Common myeloid progenitor, CD34-positive (primary cell): ENCODE measurements at places on chromosomes 3 and 15.

DNA sequence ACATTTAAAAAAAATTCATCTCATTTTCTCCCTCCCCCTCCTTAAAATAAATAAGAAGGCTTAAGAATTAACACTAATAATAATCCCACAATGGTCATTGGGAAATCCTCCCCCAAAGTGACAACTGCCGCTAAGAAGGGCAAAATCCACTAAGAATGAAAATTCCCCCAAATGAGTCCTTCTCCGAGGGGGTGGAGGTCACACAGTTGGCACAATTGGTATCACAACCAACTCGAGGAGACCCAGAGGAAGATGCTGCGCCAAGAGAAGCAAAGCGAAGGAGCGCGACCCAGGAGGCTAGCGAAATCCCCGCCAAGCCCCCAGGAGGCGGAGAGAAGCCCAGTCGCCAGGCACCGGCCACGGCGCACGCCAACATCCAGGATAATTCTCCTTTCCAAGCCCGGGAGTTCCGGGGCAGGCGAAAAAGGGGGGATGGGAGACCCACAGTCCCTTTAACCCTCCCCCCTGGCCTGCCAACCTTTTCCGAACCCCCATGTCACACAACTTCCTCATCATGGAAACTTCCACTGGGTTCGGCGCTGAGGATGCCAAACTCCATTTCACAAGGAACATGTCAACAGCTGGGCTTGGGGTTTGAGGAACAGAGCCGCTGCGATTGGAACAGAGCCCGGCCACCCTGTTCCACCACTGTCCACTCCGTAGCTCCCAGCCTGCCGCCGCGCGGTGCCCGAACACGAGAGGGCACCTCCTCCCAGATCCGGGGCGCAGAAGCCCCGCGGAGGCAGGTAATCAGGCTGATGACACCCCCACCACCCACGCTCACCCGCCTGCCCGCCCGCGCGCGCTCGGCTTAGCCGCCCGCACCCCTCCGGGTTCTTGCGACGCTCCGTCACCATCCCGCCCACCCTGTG, 668 bp downstream of the THRB start:
- peak; percentile 87 for DNase-seq

- peak; percentile 69 for DNase-seq
These were observed 1.7 kb downstream of the HYAL2 start for GRCh38 chr3:50320853-50321335.

GRCh38 chr3:191355406-191355805, 25.1 kb upstream of the UTS2B start:
- no peak for DNase-seq

GRCh38 chr3:111547631-111548030, 5.6 kb downstream of the CD96 start:
- peak; percentile 92 for DNase-seq

DNA sequence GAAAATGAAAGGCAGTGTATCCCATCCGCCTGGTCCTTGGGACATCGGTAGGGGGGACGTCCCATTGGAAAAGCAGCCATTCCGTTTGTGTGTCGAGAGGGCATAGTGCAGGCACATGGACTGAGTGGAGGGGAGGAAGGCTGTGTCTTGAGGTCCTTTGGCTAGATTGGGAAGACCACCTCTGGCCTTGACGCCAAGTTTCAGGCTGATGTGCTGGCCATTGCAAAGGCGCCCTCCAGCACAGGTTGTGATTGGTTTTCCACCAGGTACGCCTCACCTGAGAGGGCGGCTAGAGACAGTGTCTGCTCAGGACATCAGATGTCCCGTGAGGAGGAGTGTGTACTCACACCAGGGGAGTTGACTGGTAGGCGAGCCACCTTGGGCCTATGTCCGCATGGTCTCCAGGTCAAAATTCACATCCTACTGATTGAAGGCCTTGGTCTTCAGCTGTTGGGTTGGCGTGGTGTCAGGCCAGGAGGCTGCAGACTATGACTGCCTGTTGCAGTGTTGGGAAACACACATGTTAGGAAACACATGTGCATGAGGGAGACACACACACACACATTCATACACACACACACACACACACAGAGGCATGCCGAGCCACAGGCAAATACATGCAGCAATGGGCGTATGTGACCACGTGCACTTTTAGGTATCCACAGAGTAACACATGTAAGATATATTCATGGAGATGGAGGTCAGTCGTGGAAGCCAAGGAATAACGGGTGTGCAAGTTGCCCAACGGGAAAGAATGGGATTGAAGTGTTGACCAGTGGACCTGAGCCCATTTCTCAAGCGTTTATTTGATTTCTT, 98.4 kb downstream of the SNRPN start:
- no peak for DNase-seq

- peak; percentile 21 for DNase-seq
These were observed 253.2 kb upstream of the LRTM1 start for GRCh38 chr3:55180936-55181535.

DNA sequence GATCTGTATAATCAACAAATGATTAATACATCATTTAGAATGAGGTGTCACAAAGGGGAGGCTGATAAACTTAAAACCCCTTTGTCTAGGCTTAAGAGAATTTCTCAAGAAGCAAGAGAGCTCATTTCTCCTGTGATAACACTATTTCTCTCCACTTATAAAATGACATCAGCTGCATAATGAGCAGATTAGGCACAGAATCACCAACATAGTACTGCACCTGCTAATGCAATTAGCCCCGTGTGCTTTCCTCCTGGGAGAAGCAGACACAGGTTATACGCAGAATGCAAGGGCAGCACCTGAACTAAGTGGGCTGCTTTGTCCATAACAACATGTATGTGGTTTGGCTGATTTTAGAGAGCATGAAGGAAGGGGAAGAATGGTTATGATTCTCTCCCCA, 515.3 kb upstream of the CFAP20DC start:
- DNase-seq: no peak

DNA sequence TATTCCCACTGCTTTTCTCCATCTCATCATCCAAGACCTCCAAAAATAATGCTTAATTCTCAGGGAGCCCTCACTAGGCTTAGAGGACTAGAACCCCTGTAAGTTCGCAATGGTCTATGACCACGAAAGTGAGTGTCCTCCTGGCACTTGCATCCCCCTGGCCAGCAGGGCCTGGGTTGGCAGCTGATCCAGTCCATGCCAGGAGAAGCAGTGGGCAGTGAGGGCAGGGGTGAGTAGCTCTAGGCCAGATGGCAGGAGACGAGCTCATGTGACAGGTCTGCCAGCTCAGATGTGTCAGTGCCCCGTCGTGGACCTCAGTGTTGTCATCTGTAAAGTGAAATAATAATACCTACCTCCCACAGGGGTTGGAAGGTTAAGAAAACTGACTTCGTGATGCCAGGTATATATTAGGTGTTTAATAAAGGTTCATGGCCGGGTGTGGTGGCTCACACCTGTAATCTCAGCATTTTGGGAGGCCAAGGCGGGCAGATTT, 11.1 kb downstream of the GP5 start:
- no peak for DNase-seq

- DNase-seq: peak; percentile 15
These were observed 158.0 kb downstream of the RAB11A start for GRCh38 chr15:66027268-66027805.

- DNase-seq: no peak
These were observed 30.4 kb downstream of the VGLL3 start for GRCh38 chr3:86960550-86960949.

- DNase-seq: no peak
These were observed 101.7 kb upstream of the TPM1 start for GRCh38 chr15:62940755-62941361.

DNA sequence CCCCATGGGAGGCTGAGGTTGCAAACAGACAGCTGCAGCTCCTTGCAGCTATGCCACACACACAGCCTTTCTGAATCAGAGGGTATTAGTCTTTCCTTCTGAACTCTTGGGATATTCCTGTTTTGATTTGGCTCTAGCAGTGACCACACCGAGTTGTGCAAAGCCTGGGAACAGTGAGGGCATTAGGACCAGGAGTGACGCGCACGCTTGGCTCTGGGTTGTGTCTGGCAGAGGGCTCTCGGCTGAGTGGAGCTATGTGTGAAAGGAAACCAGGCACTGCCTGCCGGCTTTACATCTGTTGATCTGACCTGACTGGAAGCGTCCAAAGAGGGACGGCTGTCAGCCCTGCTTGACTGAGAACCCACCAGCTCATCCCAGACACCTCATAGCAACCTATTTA, at the start of gene GALNT15:
Gene GALNT15 (plus strand): TSS at position 292 of the 400 bp plus-strand sequence. CDS start 472 bp downstream, outside the sequence.
- peak; percentile 10 for DNase-seq

DNA sequence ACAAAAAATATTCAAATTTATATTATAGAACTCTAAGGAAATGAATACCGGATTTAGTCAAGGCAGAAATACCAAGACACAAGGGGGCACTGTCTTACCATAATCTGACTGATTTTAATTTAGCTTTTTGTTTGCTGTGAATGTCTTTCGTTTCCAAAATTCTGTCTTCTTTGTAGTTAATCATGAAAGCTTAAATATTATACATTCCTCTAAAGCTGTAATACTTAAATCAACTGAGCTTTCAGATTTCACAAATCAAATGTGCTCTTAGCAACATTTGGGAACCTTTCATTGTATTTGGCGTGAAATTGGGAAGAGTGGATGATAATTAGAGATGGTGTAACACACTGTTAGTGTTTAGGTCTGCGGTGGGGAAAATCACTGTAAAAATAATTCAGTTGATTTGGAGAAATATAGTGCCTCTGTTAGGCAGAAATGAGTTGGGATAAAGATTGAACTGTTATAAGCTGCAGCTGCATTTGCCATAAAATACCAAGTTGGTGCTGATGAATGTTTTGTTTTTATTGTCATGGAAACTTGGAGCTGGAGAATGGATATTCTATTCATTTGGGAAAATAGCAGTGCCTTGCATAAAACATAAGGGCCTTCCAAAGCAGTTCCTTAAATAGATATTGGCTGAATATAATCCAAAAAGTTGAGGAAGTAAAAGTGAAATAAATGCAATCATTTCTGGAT, 228.2 kb downstream of the TCF12 start:
- DNase-seq: peak; percentile 81

GRCh38 chr15:90957031-90957790, 2.5 kb downstream of the RCCD1 start:
- no peak for DNase-seq

- DNase-seq: no peak
These were observed 55.6 kb upstream of the DLG1 start for GRCh38 chr3:197353867-197354567.

DNA sequence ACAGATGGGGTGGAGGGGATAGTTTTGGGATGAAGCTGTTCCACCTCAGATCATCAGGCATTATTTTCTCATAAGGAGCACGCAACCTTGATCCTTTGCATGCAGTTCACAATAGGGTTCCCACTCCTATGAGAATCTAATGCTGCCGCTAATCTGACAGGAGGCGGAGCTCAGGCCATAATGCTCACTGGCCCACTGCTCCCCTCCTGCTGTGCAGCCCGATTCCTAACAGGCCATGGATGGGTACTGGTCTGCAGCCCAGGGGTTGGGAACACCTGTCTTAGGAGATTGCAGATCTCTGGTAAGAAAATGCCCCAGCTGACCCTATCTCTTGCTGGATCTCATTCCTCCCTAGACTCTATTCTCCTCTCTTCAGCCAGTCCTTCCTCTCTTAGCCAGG, 6.8 kb downstream of the CSTA start:
- DNase-seq: no peak

GRCh38 chr15:80645494-80646065, 49.5 kb upstream of the ABHD17C start:
- peak; percentile 38 for DNase-seq

DNA sequence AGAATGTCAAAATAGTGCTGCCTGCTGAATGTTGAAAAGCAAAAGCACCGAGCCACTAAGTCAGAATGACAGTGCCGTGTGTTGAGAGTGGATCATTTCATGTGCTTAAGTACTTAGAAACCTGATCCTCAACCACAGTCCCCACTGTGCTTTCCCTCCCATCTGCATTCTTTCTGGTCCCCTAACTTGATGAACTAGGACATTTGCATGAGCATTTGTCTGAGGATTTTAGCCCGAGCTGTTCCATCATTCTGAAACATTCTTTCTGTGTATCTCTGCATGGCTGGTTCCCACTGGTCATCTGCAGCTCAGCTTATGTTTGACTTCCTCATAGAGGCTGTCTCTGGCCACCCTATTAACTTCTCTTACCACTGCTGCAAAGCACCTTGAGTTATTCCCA, 42.0 kb downstream of the SST start:
- DNase-seq: no peak

GRCh38 chr3:41158947-41159346, 40.4 kb upstream of the CTNNB1 start:
- DNase-seq: peak; percentile 4

DNA sequence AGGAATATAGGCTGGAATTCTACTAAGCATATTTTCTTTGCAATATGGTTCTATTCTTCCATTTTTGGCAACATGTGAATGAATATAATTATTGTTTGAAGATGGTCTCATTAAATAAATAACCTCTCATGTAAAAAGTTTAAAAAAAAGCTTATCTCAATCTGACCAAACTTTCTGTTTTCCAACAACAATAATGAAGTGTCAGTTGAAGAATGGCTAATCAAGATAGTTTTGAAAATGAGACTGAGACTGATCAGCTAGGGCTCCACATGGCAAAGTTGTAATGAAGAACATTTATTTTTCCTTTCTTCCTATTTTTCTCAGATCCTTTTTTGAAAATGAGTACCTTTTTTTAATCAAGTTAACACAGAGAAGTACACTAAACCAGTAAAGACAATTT, 117.4 kb downstream of the GALK2 start:
- no peak for DNase-seq

- DNase-seq: no peak
These were observed 132.3 kb downstream of the FAM43A start for GRCh38 chr3:194817936-194818335.

- no peak for DNase-seq
These were observed 45.4 kb upstream of the TSC22D2 start for GRCh38 chr3:150362515-150363302.

DNA sequence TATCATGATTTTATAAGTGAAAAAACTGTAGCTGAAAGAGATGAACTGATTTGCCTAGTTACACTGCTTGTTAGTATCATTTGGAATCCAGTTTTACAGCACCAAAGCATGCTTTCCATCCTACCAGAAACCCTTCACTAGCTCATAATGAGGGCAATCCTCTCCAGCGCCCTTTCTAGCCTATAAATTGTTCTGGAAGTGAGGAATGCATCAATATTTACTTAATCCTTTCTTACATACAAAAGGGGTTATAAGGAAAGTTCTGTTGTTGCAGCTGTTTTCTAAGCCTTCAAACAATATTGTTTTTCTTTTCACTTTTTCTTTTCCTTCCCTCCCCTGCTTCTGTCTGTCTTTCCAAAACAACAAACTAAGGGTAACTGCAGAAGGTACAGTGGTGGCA, 11.0 kb upstream of the PCCB start:
- DNase-seq: no peak

DNA sequence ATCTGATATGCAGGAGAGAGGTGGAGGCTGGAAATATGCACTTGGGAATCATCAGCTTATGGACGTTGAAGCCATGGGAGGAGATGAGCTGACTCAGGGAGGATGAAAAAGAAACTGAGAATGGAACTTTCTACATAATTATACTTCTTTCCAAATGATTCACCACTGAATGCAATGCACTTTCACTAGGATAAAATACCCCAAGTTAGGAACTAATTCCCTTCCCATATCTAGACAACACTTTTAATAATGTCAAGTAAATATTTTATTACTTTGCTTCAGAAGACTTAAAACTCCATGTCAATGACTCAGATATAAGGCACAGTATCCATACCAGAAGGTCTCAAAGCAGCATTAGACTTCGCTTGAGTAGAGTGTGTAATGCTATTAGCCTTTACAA, 24.2 kb downstream of the NPTN start:
- DNase-seq: no peak

GRCh38 chr3:63896332-63897030, 15.7 kb downstream of the SCAANT1 start:
- no peak for DNase-seq
